ENCODE measurements at places on chromosomes 6 and 20. TPM values are rescaled to one million over a fixed set of nuclear protein-coding genes. Genes with fewer than 3 reads are reported as not detected.

GRCh38 chr6:14865531-14866100 is 380.3 kb upstream of the JARID2 start:
- no peak overlapping the region for H3K4me3 ChIP-seq
- H3K36me3 ChIP-seq = peaks cover 7% of the 10 kb centered on the region
- H3K4me1 ChIP-seq = peaks cover 28% of the 10 kb centered on the region
- H3K27ac ChIP-seq = peak overlapping the region; percentile 9
- no peak for DNase-seq
- H3K27me3 ChIP-seq = peaks cover 3% of the 10 kb centered on the region

DNA sequence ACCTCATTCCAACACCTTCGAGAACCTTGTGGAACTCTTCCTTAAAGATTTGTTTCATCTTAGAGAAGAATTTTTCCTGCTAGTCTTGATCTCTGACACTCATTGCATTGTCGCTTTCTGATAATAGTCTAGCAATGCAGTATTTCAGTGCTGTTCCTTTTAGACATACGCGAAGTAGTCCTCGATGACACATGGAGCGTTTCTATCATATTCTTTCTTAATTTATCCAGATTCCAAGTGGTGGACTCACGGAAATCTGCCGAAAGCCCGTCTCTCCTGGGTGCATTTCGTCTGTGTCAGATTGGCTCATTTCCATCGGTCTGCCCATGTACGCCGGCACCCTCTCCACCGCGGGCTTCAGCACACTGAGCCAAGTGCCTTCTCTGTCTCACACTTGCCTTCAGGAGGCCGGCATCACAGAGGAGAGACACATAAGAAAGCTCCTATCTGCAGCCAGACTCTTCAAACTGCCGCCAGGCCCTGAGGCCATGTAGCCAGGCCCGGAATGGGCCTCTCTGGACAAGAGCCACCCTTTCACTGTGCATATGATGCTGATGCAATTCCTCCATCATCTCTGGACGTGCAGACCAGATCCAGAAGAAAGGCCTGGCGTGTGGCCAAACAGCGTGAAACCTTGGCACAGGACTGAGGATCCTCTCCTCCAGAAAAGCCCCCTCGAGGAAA is 198.6 kb upstream of the UST start:
- no peak overlapping the region for H3K27ac ChIP-seq
- no peaks in the 10 kb centered on the region for H3K36me3 ChIP-seq
- no peak for DNase-seq
- H3K4me3 ChIP-seq = no peak overlapping the region
- H3K4me1 ChIP-seq = no peaks in the 10 kb centered on the region
- peaks cover 9% of the 10 kb centered on the region for H3K27me3 ChIP-seq

DNA sequence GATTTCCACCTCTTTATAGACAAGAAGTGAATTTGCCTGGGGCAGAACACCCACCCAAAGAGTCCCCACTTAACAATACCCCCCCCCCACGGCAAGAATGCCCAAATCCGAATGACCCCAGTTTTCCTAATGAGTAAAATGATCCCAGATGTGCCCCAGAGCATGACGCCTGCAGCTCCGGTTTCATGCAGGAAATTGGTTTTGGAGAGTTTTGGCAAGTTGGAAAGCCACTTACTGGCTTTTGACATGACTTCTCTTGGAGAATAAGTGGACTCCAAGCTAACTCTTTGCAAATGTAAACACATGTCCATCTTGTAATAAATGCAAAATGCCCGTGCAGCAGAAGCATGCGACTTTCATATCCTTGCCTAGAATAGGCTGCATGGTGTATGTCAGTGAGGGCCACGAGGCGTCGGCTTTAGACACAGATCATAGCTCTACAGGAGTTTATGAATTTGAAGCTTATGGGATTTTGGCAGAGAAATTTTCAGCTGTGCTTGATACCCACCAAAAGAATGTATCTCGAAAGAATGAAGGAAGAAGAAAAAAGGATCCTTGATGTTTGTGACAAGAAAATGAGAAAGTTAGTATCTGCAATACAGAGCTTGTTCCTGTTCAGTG is 24.2 kb downstream of the EDN3 start:
- peaks cover 3% of the 10 kb centered on the region for H3K27me3 ChIP-seq
- H3K27ac ChIP-seq = no peak overlapping the region
- no peaks in the 10 kb centered on the region for H3K4me1 ChIP-seq
- no peak overlapping the region for H3K4me3 ChIP-seq
- no peaks in the 10 kb centered on the region for H3K36me3 ChIP-seq
- DNase-seq = no peak

The GRIK2 gene
- total RNA-seq = not detected

The ADGRB3 gene
- not detected for total RNA-seq

GRCh38 chr6:11854408-11855165 is 76.0 kb upstream of the ADTRP start:
- no peak overlapping the region for H3K27ac ChIP-seq
- DNase-seq = no peak
- no peak overlapping the region for H3K4me3 ChIP-seq
- no peaks in the 10 kb centered on the region for H3K4me1 ChIP-seq
- H3K36me3 ChIP-seq = no peaks in the 10 kb centered on the region

The PTCHD4 gene
- not detected for total RNA-seq

The ZC3H12D gene
- total RNA-seq = 96.7 TPM

The UBE2V1 gene
- 170 TPM for total RNA-seq

- H3K4me3 ChIP-seq = no peak overlapping the region
- H3K27ac ChIP-seq = no peak overlapping the region
- peaks cover 70% of the 10 kb centered on the region for H3K27me3 ChIP-seq
- H3K36me3 ChIP-seq = peaks cover 2% of the 10 kb centered on the region
- peaks cover 5% of the 10 kb centered on the region for H3K4me1 ChIP-seq
Measured at GRCh38 chr6:116376149-116376548, 5.4 kb downstream of the DSE start.

The VIP gene
- not detected for total RNA-seq

DNA sequence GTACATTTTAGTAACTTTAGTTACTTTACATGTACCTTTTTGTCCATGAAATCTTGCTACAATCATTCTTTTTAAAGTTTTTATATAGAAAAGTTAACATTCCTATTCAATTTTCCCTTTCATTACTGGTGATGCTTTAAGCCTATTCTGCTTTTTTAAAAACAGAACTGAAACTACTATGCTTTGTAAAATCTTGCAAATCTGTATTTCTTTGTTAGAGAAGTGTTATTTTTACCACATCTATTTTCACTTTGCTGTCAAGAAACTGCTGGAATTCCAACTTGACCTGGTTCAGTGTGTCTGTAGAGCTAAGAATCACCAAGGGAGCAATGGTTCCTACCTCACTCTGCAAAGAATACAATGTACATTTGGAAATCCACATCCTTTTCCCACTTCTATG is 21.8 kb upstream of the SAMD5 start:
- no peak for DNase-seq
- peaks cover 2% of the 10 kb centered on the region for H3K27me3 ChIP-seq
- no peaks in the 10 kb centered on the region for H3K4me1 ChIP-seq
- H3K36me3 ChIP-seq = no peaks in the 10 kb centered on the region
- H3K4me3 ChIP-seq = no peak overlapping the region

DNA sequence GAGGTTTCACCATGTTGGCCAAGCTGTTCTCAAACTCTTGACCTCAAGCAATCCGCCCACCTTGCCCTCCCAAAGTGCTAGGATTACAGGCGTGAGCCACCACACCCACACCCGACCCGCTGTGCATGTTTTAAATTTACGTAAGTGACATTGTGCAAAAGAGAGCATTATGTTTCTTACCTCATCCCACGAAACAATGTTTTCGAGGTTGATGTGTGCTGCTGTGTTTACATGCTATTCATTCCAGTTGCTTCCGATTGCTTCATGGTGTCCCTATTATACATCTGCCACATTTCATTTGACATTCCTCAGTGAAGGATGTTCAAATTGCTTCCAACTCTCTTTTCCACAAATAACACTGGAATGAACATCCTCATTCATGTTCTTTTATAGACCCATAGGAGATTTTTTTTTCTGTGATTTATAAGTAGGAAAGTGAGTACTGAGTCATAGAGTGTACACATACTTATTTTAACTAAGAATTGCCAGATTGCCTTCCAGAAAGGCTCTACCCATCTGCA is 403.9 kb upstream of the JARID2 start:
- H3K27me3 ChIP-seq = peaks cover 1% of the 10 kb centered on the region
- no peak overlapping the region for H3K4me3 ChIP-seq
- H3K4me1 ChIP-seq = peaks cover 16% of the 10 kb centered on the region
- no peak for DNase-seq
- peak overlapping the region; percentile 30 for H3K27ac ChIP-seq

DNA sequence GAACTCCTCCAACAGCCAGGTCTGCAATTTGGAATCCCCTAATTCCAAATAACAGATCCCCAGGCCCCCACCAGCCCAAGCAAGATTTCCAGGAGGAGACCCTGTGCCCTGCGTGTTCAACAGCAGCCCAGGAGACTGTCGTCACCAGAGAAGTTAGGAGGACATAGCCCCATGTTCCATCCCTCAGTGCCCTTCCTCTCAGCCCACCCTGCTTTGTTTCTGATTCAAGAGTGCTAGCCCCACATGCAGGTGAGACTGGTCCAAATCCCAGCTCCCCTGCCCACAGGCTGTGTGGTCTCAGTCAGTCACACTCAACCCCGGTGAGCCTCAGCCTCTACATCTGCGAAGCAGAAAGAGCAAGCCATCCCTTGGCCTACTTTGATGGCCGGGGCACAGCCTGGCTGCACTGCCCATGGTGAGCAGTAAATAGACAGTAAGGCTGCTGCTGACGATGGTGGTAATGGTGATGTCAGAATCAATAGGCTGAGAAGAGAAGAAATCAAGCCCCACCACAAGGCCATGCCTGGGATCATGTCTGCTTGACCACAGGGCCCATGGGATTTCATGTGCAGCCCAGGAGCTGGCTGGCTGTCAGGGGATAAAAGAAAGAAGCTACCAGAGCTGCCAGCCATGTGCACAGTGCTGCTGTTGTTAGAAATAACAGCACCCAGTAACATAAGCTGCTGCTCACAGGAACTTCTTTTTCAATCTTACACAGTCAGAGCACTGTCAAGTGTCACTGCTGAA is 51.5 kb upstream of the NXT1 start:
- DNase-seq = no peak
- H3K4me3 ChIP-seq = no peak overlapping the region
- no peaks in the 10 kb centered on the region for H3K36me3 ChIP-seq
- peaks cover 1% of the 10 kb centered on the region for H3K27me3 ChIP-seq
- no peak overlapping the region for H3K27ac ChIP-seq
- H3K4me1 ChIP-seq = no peaks in the 10 kb centered on the region

The SOD2 gene
- total RNA-seq = 81.0 TPM

DNA sequence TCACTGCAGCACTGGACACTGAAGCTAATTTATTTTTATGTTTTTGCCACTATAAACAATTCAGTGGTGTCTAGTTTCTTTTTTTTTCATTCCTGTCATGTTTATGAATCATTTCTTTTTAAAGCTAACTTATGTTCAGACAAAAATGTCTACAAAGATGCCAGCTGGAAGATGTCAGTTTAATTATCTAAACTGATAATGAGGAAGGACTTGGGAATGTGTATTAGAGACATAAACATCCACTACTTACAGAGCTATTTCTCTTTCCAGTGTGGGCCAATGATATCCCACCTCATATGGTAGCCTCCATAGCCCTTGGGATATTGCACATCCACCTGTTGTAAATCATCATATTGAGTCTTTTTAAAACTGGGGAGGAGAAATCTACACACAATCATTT is 132.1 kb upstream of the FAM184A start:
- H3K4me3 ChIP-seq = no peak overlapping the region
- H3K4me1 ChIP-seq = peaks cover 20% of the 10 kb centered on the region
- no peak overlapping the region for H3K27ac ChIP-seq
- H3K27me3 ChIP-seq = no peaks in the 10 kb centered on the region
- peaks cover 11% of the 10 kb centered on the region for H3K36me3 ChIP-seq

DNA sequence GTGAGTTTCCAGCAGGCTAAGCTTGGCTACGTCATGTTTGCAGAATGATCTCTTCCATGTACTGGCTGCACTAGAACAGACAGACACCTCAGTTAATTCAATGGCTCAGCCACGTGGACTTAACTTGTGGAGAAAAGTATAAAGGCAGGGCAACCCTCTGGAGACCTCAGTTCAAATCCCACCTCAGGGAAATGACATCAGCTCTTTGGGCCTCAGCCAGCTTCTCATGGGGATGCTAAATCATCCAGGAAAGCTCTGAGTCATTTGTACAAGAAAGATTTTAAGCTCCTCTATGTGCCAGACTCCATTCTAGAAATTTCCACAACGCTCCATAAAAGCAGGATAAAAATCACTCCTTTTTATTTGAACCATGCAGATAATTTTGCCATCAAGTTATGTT is 128.5 kb upstream of the SALL4 start:
- no peaks in the 10 kb centered on the region for H3K27me3 ChIP-seq
- H3K36me3 ChIP-seq = no peaks in the 10 kb centered on the region
- H3K27ac ChIP-seq = no peak overlapping the region
- no peak overlapping the region for H3K4me3 ChIP-seq
- DNase-seq = no peak

DNA sequence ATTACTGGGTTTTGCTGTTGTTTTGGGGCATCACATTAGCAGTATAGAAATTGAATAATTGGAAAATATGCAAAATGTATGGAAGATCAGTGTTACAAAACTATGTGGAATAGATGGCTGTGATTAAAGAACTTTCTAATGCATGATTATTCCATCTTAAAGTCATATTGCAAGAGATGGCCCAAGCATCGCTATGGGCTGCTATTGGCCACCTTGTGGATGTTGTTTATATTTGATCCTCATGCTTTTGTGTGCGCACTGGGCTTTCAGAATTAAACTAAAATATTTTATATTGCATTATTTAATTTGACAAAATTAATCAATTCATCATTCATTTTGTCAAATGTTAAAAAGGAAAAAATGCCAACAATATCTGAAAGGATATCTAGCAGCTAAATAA is 16.1 kb upstream of the HMGN3 start:
- H3K27ac ChIP-seq = no peak overlapping the region
- H3K4me1 ChIP-seq = no peaks in the 10 kb centered on the region
- DNase-seq = no peak
- H3K4me3 ChIP-seq = no peak overlapping the region
- H3K27me3 ChIP-seq = no peaks in the 10 kb centered on the region
- H3K36me3 ChIP-seq = no peaks in the 10 kb centered on the region

DNA sequence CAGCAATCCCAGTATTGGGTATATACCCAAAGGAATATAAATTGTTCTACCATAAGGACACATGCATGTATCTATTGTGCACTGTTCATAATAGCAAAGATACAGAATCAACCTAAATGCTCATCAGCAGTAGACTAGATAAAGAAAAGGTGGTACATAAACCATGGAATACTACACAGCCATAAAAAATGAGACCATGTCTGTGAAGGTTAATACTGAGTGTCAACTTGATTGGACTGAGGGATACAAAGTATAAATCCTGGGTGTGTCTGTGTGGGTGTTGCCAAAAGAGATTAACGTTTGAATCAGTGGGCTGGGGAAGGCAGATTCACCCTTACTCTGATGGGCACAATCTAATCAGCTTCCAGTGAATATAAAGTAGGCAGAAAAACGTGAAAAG is 86.9 kb downstream of the MAN1A1 start:
- H3K27me3 ChIP-seq = no peaks in the 10 kb centered on the region
- peaks cover 33% of the 10 kb centered on the region for H3K36me3 ChIP-seq
- peak overlapping the region; percentile 5 for H3K27ac ChIP-seq
- H3K4me1 ChIP-seq = peaks cover 50% of the 10 kb centered on the region
- no peak overlapping the region for H3K4me3 ChIP-seq
- no peak for DNase-seq
